ENCODE measurements at places on chromosomes 4 and X.

GRCh38 chrX:54423161-54423888 is 16.9 kb upstream of the TSR2 start:
- no peak for DNase-seq

DNA sequence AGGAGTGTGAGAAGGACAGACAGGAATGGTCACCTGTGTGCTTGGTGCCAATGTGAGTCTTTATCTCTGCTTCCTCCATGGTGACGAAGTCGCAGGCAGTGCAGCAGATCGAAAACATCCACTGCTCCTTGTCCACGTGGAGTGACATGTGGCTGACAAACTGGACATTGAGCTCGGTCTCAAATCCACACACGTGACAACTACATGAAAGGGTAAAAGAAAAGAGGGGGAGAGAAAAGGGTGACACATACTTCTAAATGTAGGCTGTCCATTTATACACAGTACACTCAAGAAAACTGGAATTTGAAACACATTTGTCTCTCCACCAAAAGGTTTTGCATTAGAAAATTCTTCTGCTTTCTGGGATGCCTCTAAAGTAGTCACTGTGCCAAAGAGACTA is 94.5 kb downstream of the C4orf51 start:
- DNase-seq, result no peak

- no peak for DNase-seq
Measured at GRCh38 chrX:122004127-122004526, 956.7 kb downstream of the GLUD2 start.

DNA sequence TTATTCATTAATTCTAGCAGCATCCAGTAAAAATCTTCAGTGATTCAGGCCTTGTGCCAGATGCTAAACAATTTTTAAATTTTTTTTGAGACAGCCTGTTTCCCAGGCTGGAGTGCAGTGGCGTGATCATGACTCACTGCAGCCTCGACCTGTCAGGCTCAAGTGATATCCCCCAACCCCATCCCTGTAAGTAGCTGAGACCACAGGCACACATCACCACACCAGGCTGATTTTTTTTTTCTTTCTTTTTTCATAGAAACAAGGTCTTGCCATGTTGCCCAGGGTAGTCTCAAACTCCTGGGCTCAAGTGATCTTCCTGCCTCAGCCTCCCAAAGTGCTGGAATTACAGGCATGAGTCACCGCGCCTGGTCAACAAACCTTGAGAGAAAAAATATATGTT is 705.5 kb downstream of the ARAP2 start:
- no peak for DNase-seq

- no peak for DNase-seq
Measured at GRCh38 chr4:166153548-166153947, 280.5 kb downstream of the TLL1 start.

- no peak for DNase-seq
Measured at GRCh38 chrX:24782011-24782410, 88.3 kb downstream of the POLA1 start.

DNA sequence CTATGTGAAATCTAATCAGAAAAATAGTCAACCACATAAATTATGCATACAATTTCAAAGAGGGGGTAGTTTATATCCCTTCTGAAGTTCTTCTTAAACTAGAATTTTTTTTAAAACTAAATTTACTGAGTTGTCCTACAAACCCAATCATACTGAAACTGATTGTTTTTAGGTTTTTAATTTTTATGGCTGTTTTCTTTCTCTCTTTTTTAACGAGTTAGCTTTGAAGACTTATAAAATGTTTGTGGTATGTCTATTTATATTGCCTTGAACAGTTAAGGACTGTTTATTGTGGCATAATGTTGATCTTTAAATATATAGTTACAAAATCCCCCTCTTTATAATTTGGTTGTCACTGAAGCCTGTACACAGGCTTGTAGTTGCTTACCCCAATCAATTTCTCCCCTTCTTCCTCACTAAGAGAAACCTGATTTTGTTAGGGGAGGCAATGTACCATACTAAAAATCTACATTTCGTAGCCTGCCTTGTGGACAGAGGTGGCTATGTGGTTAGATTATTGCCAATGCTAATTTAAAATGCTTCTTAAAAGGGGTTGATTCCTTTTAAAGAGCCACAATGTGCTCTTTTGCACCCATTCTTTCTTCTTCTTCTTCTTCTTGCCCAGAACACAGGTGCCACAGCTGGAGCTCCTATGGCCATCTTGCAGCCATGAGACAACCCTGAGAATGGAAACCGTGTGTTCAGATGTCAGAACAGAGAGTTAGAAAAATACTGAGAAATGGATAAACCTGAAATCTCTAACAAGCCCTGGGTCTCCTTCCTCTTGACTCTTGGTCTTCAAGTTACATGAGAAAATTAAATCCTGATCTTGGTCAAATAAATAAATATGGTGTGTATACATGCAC is 102.7 kb upstream of the ZNF827 start:
- no peak for DNase-seq

- DNase-seq, result no peak
Measured at GRCh38 chr4:111854494-111855087, 290.7 kb upstream of the FAM241A start.

DNA sequence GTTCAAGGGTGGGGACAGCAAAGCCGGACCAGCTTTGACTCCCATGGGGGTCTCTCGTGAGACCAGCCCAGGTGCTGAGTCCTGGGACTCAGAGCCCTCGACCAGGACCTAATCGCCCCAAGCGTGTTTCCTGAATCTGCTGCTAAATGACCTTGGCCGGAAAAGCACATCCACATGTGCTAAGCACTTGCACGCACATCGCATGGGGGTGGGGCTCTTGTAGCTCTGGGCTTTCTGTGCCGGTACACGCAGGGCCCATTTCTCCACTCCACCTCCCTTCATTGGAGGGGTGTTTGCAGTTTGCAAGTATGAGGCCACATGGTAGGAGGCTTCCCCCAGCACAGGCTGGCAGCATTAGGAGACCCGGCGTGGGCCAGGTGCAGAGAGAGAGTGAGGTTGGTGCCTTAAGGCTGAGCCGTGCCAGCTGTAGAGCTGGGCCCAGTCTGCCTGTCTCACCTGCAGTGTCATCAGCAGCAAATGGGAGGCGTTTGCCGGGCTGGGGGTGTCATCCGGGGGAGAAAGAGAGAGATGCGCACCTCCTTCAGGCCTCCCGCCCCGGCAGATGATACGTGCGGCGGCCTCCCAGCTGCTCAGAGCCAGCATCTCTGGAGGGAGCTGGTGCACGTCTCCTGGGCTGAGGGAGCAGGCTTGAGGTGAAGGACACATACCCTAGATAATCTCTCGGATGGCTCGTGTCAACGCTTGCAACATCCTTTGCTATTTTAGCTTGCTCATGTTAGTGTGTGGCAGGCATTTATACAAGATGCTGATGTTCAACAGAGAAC is 45.2 kb upstream of the CLCN4 start:
- peak; percentile 37 for DNase-seq

GRCh38 chrX:151983186-151983585 is 8.7 kb upstream of the GABRE start:
- no peak for DNase-seq

GRCh38 chr4:70714079-70714887 is 7.5 kb upstream of the RUFY3 start:
- DNase-seq, result no peak

- no peak for DNase-seq
Measured at GRCh38 chr4:156976147-156976546, 4.5 kb upstream of the PDGFC start.

GRCh38 chr4:25089051-25089763 is 58.5 kb upstream of the LGI2 start:
- no peak for DNase-seq

DNA sequence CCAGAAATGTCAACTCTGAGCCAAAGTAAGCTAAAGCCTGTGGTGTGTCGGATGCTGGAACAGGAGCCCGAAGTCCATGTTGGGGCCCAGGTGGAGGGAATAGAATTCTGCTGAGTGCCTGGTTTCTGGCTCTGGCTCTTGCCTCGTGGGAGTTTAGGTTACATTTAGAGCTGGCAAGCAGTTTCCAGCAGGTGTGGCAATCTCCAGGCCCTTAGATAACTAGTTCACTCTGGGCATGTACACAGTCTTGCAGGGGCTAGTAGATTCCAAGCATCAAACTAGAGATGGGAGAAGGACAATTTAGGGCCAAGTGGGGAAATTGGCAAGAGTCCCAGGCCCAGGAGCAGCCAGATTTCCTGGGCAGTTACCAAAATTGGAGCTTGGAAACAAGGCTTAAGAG is 56.3 kb upstream of the STOX2 start:
- no peak for DNase-seq

DNA sequence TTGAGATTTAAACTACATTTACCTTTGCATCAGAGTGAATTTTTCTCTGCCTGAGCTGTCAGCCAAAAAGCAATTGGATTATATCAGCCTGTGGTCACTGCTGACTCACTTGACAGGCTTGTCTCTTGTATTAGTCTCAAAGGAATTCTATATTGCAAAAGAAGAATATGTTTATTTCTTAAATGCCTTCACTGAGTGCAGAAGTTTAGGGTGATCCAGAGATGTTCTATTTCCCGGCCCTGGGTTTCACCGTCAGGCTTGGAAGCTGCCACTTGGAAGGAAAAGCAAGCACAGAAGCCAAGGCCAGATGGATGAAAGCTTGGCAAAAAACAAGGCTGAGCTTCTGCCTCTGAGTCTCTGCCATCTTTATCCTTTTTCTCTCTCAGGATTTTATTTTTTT is 80.9 kb downstream of the FAM114A1 start:
- DNase-seq, result no peak

GRCh38 chr4:147640331-147640730 is 23.1 kb downstream of the TMEM184C start:
- no peak for DNase-seq

DNA sequence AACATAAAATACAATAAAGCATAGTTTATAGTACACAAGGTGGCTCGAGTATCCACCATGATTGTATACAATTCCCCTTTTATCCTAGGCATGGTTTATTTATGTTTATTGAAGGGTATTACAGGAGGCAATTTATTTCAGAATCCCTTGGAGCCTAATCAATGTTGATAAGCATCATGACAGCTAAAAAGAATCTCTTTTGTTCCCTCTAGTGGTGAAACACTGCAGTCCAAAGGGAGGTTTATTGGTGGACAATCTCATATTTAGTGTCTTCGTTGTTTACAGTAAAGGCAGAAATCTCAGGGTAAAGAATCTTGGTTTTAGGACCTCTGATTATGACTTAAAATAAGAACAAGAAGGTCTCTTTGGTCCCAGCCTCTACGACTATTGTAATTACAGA is 1712.5 kb downstream of the C4orf33 start:
- no peak for DNase-seq

DNA sequence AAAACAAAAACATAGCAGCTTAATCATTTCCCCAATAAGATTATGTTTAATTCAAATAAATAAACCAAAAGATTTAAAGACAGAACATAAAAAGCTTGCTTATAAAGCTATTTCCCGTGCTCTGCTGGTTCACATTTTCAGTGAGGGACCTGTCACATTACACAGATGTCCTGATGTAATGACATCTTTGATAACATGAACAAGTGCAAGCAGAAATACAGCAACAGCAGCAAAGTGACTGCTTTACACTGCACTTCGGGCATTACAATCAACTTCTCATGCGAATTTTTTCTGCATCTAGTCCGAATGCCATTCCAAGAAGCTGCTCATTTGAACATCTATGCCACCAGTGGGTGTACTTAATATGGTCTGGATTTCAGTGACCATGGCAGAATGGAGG is 940.3 kb upstream of the IGFBP7 start:
- no peak for DNase-seq

DNA sequence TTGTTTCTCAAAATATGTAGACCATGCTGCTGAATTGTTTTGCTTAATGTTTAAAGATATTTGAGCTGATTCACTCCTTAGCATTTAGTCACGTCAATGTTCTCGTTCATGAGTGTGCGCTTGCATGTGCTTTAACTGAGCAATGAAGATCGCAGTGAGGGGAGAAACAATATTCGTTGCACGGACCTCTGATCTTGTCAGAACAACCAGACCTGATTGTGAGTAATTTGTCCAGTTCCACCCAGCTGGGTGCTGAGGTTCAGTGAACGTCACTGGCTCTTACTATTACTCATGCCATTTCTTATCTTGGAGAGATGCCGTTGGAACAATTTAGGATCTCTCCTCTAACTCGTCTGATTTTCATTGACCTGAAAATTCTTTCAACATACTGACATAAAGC is 15.0 kb upstream of the PRKX start:
- DNase-seq, result no peak

DNA sequence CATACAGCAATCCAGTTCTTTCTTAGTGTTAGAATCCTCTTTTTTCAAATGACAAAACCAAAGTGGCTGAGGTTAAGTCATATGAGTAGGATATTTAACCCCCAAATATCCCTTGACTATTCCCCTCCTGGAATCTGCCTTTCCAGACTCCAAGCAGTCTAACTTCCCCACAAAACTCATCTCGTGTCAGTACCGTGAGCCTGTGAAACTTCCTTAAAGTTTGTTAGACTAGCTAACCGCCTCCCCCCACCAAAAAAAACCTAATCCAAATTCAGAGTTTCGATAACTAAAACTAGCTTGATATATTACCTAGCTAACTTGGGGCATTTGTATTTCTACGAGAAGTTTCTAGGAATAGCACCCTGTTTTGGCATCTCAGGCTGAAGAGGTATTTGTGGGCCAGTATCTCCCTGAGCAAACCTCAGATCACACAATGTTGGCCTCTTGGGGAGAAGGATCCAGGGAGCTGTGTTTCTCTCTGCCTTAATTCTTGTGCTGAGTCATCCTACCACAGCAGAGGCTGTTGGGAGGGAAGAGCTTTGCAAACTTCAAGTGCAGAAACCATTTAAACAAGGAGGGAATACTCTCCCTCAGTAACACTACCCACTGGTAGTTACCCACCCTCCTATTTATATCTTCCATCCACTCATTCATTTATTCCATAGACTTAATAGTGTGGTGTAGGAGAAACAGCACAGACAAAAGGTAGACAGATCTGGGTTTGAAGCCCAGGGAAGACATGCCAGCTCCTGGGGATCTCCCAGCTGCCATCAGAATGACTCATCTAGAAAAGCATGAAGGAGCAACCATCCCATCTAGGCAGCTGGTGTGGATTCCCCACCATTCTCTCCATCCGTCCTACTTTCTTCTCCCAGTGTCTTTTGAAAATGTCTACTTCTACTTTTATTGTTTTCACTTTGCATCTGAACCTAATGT is 39.3 kb upstream of the TXK start:
- DNase-seq, result no peak

GRCh38 chr4:140630246-140630645 is 61.5 kb upstream of the UCP1 start:
- DNase-seq, result no peak

DNA sequence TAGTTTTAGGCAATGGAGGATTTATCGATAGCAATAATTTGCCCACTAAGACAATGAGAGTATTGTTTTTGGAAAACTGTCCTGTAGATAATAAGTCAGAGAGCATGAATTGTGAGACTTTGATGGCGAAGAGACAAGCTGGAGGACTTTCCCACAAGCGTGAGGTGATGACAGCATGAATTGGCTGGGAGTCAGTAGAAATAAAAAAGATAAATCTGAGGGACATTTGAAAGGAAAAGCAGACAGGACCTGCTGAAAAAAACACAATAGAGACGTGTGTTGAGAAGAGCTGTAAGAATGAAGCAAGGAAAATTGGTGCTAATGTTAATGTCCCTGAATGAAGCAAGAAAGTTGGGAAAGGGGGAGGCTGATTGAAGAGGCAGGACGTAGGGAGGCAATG is 233.5 kb downstream of the DCTD start:
- DNase-seq, result no peak

GRCh38 chr4:15132739-15133138 is 130.5 kb downstream of the CPEB2 start:
- no peak for DNase-seq

Measured in stimulated activated CD8-positive, alpha-beta memory T cell treated with anti-CD3 and anti-CD28 coated beads, Interleukin-4, amount 100 ng/mL, for 4 hours (primary cell).